Fibroblast of skin of left quadriceps (primary cell): ENCODE measurements at places on chromosomes 5 and 9.

DNA sequence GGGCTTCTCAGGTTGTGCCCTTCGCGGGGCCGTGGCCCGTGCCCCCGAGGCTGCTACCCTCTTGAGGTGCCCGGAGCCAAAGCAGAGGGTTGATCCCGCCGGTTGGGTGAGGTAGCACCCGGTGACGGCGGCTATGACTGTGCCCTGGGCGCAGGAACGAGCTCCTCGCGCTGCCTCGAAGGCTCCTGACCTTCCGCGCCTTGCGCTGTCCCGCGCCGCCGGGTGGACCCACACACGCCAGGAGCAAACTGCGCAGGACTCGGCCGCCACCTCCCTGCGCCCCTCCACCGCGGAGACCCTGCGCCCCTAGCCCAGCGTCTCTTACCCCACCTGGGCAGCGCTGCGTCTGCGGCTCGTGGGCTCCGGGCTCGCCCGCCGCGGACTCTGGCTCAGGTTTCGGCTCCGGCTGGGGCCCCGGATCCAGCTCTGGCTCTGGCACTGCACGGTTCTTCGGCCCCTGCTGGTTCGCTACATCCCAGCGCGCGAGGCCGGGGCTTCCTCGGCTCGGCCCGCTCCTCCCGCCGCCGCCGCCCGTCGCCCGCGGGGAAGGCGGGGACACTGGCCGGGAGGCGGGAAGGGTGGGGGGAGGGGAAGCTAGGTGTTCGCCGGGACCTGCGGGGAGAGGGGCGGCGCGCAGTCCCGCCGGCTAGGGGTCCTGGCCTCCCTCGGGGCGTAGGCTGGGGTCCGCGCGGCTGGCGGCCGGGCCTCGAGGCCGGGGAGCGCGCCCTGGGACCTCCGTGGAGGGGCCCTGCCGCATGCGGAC is 5.4 kb upstream of the PITX1 start:
- DNase-seq: no peak

DNA sequence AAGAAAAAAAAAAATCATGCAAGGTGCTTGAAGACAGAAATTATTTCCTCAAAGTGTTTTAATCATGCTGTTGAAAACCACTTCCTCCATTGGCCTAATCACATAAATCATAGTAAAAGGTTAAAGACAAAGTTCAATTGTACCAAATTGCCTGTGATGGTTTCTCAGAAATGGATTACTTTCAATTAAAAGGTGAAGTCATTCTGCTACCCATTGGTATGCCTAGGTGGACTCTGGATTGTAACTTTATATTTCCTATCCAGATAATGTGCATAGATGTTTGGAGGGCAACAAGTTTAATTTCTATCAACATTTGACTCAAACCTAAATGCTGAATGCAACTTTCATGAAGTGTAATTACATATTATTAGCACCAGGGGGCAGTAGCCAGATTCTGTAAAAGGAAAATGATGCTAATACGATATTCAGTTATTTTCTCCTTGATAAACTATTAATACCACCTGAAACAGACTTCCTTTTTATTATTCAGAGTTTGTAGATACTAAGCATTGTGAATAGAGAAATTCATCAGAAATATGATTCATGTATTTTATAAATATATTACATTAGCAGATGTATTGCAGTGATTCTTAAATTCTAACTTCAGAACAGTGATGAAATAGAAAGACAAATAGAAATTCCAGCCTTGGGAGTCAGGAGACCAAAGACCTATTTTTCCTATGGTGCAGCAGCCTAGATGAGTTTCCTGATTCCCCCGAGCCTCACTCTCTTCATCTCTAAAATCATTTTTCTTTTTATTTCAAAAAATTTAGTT is 148.2 kb downstream of the CAAP1 start:
- peak; percentile 10 for DNase-seq

DNA sequence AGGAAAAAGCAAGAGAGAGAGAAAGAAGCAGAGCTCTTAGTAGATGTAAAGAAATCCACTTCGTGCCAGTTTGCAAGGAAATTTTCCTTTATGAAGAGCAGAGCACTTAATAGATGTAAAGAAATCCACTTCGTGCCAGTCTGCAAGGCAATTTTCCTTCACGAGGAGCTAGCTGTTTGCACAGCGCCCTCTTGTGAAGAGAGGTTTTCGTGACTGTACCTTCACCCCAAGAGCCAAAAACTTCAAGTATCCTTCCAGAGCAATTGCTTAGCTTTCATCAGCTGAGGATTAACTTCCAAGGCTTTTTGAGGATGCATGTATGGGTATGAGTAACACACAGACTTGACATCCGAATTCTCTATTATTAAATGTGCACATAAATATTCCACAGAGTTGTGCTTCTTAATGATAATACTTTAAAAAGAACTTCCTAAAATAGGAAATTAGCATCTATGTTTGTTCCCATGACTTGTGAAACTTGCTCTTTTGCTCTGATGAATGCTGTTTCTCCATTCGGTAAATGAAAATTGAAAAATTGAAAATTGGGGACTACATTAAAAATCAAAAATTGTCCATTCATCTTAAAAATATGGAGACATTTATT is 525.6 kb downstream of the PDE4D start:
- peak; percentile 46 for DNase-seq

DNA sequence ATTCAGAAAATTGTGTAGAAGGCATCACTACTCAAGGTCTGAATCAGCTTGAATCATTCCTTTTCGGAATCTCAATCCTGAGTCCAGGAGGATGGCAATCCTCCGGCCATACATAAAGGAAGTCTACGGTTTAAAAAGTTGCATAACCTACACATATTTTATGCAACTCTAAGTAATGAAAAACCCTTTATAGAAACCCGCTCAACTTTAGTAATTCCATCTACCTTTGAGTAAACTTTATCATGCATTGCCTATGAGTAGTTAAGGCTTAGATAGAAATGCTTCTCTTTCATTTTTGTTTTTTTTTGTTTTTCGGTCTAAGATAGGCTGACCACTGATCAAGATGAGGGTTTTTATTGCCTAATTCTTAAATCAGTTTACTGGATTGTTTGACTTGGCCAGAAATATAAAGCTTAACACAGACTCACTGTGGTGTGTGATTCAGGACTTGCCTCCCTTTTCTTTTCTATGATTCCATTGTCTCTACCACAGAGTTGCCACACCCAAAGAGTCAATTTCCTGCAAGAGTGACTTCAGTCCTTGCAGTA is 85.0 kb downstream of the LURAP1L start:
- peak; percentile 32 for DNase-seq

DNA sequence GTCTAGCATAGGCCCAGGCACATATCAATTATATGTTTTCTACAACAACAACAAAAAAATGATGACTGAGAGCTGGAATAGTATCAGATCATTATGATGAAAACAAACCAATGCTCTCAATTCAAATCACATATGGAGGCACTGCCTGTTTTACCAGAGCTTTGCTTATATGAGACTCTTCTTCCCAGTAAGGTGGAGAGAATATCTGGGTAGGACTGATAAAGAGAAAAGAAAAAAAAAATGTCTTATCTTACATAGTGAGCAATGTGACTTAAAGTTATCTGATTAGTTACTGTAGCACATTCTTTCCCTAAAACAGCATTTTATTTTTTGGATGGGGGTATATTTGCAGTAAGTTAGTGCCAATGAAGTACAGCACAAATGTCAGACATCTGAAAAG is 154.8 kb downstream of the RAB3C start:
- no peak for DNase-seq

DNA sequence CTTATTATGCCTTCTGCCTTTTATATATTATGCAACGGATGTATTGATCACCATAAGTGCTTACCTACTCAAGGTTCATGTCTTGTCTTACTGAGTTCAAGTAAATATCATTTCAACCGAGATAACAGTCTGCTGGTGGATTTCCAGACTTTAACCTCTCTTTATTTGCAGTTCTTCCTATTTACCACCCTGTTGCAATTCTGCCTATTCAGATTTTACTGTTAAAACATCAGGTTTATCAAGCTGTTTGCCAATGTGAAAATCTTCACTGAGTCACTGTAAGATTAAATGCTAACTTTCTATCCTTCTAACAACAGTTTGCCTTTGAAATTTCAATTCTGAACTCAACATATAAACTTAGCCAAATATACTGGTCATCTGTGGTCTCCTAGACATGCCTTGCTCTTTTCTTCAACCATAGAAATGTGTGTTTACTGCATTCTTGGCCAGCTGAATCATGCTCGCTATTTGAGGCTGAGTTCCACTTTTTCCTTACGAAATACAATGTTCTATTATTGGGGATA is 471.7 kb upstream of the RORB start:
- peak; percentile 0 for DNase-seq

- DNase-seq: no peak
These were observed 327.2 kb upstream of the MSX2 start for GRCh38 chr5:174397206-174397605.

- DNase-seq: no peak
These were observed 867.7 kb upstream of the CDH6 start for GRCh38 chr5:30325795-30326194.

- no peak for DNase-seq
These were observed 88.6 kb downstream of the NRG2 start for GRCh38 chr5:139954462-139954861.

DNA sequence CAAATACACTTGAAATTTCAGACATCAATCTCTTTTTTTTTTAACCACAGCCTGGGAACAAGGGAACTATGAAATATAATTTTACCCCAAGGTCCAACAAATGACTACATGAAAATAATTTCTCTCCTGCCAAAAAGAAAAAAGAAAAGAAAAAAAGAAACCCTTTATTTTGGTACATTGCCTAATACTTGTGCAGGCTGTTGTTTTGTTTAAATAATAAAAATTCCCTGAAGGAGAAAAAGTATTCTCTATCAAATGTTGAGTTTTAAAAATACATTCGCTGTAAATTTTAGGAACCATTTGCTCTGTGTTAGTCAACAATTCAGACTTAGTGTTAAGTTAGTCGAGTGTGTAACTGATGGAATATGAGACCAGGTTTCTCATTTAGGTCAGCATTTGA is 155.4 kb downstream of the PRDM6 start:
- no peak for DNase-seq

DNA sequence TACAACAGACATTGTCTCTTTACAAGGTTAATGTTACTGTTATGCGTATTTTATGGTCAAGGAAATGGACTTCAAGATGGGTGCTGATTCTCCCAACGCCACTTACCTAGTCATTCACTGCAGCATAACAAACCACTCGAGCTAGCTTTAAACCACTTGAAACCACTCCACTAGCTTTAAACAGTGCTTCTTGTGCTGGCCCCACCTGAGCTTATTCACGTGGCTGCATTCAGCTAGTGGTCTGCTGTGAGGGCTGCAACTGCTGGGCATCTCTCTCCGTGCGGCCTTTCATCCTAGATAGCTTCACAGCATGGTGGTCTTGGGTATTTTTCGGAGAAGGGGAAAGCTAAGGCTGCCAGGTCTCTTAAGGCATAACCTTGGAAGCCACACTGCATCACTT is 3.5 kb upstream of the HRH2 start:
- DNase-seq: no peak

DNA sequence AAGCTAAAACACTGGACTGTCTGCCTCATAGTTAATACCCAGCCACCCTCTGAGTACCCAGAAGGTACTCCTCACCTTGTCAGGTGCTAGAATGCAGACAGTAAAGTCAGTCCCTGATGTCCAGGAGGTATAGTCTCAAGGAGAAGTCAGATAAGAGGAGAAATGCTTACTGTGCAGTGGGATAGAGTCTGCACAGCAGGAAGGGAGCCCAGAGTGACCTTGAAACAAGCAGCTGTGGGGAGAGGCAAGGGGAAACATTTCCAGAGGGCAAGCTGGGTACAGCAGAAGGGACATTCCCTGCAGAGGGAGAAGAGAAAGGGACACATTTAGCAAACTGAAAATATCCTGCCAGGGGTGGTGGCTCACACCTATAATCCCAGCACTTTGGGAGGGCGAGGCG is 122.7 kb downstream of the GCNT1 start:
- no peak for DNase-seq

DNA sequence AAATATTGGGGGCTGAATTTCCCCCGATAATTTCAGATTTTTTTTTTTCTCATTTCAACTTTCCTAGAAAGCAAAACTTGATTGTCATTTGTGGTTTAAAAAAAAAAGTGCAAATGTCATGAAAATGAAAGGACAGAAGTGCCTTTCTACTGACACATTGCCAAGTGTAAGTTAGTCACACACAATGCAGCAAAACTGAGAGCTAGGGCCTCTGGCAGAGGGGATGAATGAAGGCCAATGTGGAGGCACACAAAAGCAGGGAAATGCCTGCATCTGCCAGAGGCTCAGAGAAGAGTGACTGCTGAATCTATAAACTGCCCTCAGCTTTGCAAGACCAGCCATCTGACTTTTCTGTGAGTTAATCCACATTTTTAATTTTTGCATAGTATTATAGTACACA is 6.8 kb upstream of the IFNA5 start:
- no peak for DNase-seq

DNA sequence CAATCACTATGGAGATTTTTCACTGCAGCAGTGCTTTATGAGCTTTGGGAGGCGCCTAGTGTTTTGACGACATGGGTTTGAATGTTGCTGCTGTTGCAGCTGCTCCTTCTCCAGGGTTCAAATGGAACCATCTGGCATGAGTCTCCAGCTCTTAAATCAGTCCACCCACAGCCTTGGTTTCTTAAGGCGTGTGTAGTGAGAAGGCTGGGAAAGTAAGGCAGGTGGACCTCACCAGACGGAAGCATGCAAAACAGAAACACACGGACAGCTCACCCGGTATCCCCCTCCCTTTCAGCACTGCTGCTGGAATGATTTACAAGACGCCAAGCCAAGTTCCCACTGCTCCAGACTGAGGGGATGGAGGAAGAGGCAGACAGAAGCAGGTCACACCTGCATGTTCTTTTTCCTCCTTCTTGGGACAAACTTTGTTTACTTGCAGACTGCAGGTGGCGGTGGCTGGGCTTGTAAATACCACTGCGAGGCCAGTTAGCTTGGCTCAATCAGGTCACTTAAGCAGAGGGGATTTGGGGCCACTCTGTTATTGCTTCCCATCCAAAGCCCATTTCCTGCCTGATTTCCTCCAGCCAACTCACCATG is 47.4 kb downstream of the ADAM19 start:
- DNase-seq: peak; percentile 53

DNA sequence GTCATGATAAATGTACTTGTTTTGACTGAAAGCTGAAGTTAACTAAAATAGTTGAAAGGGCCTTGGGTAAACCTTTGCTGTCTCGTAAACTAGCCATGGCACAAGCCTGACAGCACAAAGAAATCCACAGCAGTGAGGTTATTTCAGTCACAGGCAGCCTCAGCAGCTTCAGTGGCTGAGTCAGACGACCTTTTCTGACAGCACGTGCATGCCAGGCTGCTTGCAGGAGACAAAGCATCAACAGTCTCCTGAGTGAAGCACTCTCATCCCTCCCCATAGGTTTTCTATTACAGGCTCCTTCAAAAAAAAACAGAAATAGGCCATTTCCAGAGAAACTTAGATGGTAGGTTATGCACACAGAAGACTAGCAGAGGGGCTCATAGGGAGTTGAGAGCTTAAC is 34.6 kb downstream of the OXCT1 start:
- peak; percentile 51 for DNase-seq

DNA sequence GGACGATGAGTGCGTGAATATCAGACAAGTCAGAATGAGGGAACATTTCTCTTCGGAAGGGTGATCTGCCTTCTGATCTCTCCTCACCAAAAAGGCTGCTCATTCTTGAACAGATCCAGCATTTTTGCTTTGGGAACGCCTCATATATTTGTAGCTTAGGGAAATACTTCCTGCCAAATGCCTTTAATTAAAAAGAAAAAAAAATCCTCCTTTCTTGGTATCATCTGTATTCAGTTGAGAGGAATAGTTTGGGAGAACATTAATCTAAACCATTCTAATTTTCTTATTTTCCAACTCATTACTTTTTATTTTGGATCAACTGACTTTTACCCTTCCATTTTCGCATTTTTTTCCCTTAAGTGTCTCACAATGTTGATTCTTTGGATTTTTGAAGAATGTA is 163.4 kb downstream of the SNX18 start:
- no peak for DNase-seq
